ENCODE measurements at places on chromosomes 13 and 19.

DNA sequence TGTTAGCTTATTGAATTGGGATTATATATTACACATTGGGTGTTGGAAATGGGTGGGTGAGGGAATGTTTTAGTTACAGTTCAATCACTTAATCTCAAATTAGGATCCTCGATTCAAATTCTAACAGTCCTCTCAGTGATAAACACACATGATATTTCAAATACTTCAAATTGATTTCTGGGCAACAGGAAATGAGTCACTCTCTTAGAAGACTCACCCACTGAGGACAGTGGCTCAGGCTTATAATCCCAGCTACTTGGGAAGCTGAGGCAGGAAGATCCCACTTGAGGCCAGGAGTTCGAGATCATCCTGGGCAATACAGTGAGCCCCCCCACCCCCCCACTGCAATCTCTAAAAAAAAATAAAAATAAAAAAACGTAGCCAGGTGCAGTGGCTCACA lies 435.3 kb downstream of the KLF12 start:
- no peak for DNase-seq

DNA sequence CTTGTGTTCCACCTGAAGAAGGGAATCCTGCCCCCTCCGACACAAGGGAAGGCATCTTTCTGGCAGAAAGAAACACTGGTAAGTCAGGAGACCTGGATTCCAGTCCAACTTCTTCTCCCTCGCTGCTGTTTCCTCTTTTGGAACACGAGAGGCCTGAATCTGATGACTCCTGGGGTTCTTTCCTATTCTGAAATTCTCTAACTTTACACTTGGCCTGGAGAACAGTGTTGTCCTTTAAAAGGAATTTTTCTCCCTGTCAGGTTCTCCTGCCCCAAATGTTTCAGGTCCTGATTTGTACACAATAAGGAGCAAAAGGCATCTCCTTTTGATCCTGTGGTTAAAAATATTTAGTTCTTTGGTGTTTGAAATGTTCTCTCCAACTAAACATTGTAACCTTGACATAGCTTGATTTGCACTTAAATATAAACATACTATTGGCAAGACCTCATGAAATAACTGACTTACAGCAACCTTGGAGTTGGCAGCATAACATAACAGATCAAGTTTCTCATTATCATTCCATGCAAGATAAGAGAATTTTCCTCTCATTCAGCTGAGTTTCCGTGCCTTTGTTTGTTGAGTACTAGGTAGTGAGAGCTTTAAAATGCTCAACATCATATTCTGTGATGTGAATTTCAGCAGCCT lies 244.8 kb downstream of the COG6 start:
- no peak for DNase-seq

GRCh38 chr13:29817604-29818378 lies 32.6 kb downstream of the UBL3 start:
- DNase-seq, result no peak

DNA sequence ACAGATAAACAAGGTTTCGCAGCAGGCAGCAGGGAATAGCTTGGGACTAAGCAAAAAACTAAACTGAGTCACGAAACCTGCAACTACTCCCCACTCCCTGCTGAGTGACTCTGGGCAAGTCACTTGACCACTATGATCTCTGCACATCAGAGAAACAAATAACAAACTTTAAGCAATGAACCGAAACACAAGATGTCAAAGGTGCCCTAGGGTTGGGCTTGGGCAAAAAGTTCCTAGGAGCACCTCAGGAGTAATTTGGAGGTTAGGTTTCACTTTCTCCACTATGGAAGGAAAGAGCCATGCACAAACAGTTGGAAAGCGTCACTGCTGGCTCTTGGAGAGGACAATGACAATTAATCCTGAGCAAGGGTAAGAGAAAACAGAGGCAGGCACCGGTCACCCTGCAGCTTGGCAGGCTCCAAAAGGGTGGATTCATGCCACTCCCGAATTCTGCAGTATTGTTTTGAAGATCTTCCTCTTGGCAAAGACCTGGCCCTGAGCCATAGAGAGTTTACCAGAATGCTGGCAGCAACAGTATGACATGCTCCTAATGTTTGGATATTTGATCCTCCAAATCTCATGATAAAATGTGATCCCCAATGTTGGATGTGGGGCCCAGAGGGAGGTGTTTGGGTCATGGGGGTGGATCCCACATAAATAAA lies 60.3 kb downstream of the CRYL1 start:
- peak; percentile 22 for DNase-seq

GRCh38 chr13:85700906-85701305 lies 98.3 kb downstream of the SLITRK6 start:
- no peak for DNase-seq

- DNase-seq, result no peak
These were observed 241.4 kb downstream of the ENOX1 start for GRCh38 chr13:43545317-43545874.

DNA sequence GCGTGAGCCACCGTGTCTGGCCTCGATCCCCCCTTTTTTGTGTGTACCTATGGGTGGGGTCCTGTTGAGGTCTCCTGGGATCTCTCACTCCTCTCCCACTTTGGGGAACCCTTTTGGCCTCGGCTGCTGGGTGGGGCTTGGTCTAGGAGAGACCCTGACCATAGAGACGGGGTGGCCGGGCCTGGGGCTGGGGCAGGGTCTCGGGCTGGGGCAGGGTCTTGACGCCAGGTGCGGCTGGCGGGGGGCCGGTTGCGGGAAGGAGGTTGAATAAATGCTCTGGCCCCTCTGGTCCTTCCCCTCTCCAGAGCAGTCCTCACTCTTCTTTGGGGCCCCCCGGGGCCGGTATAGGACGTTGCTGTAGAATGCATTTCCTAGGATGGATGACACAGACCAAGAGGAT lies 9.7 kb downstream of the TMIGD2 start:
- DNase-seq, result no peak

DNA sequence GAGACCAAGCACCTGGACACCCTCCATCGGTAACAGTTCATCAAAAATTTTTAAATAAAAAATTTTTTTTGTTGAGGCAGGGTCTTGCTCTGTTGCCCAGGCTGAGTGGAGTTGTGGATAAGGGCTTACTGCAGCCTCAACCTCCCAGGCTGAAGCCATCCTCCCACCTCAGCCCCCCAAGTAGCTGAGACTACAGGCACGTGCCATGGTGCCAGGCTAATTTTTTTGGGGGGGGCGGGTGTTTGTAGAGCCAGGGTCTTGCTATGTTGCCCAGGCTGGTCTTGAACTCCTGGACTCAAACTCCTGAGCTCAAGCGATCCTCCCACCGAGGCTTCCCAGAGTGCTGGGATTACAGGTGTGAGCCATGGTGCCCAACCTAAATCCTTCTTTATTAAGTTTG lies 4.7 kb downstream of the LGALS7B start:
- no peak for DNase-seq

GRCh38 chr13:44292545-44292944 lies 81.1 kb upstream of the SERP2 start:
- DNase-seq, result no peak

DNA sequence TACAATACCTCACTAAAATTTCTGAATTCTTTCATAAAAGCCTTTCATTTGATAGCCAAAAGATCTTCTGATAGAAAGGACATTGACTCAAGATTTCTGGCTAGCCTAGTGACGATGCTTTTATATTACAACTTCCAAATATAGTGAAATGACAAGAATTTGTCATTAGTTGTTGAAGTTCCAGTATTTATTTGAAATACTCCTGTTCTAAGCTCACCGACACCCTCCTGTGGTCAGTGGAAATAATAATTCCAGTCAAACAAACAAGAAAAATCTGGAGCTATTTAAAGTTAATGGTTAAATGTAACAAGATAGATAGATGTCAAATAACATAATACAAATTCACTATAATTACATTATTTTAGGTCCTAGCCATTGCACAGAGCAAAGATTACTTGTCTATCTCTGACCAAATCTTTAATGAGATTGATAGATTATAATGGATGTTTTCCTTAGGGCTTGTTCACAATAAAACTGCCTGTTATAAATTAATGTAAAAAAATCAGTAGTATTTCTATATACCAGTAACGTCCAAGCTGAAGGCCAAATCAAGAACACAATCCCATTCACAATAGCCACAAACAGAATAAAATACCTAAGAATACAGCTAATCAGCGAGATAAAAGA lies 195.5 kb downstream of the RGCC start:
- peak; percentile 5 for DNase-seq

DNA sequence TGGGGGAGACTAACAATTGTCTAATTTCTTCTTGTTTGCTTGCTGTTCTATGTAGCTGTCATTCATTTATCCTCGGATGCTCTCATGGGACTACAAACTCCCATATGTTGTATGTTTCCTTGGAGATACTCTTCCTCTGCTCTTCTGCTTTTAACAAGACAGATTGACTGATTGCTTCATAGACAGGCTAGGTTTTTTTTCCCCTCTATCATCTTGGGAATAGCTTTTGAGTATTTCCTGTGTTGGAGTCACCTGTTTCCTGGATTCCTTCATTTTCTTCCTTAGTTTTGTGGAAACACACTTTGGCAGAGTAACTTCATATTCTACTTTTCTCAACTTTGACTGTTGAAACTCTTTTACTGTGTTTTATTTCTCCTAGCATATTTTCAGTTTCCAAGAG lies 27.6 kb downstream of the EDNRB start:
- no peak for DNase-seq

GRCh38 chr19:37361994-37362393 lies 8.9 kb upstream of the ZNF527 start:
- DNase-seq, result no peak

GRCh38 chr19:7515645-7516151 lies at the start of gene ZNF358:
Gene ZNF358 (plus strand): TSS chr19:7516103. CDS start chr19:7519243, 3,140 bp downstream.
- peak; percentile 71 for DNase-seq

Measured in NCI-H345 (cell line).